ENCODE measurements at places on chromosomes 3 and 15. TPM values are rescaled to one million over a fixed set of nuclear protein-coding genes. Genes with fewer than 3 reads are reported as not detected.

RASL12 gene
- total RNA-seq = 12.1 TPM

AQP9 gene
- not detected for total RNA-seq

ANKRD63 gene
- total RNA-seq = not detected

GPR149 gene
- total RNA-seq = not detected

ETFA gene
- 119 TPM for total RNA-seq

MKRN3 gene
- total RNA-seq = not detected

CHRFAM7A gene
- total RNA-seq = not detected

BFSP2 gene
- total RNA-seq = not detected

PDZRN3 gene
- total RNA-seq = 3.5 TPM

MUC20 gene
- total RNA-seq = not detected

MCCC1 gene
- total RNA-seq = 26.5 TPM

NECTIN3 gene
- 65.7 TPM for total RNA-seq

BCL2A1 gene
- total RNA-seq = 0.86 TPM

CCNB2 gene
- 96.0 TPM for total RNA-seq

SLC9C1 gene
- total RNA-seq = not detected

LIPH gene
- under 0.01 TPM for total RNA-seq

CADPS gene
- under 0.01 TPM for total RNA-seq

MKRN2OS gene
- total RNA-seq = not detected

RAB8B gene
- total RNA-seq = 43.0 TPM

SEMA7A gene
- 86.2 TPM for total RNA-seq

GOLGA6D gene
- total RNA-seq = not detected

POMGNT2 gene
- total RNA-seq = 17.2 TPM

MAP6D1 gene
- total RNA-seq = 10.4 TPM

NCKIPSD gene
- 31.4 TPM for total RNA-seq

All from myometrial cell (primary cell).